Stimulated activated CD4-positive, alpha-beta T cell treated with anti-CD3 and anti-CD28 coated beads, Interleukin-12 subunit alpha, Interleukin-12 subunit beta, amount 100 ng/mL, for 4 hours (primary cell): ENCODE measurements at places on chromosomes 3 and 15.

DNA sequence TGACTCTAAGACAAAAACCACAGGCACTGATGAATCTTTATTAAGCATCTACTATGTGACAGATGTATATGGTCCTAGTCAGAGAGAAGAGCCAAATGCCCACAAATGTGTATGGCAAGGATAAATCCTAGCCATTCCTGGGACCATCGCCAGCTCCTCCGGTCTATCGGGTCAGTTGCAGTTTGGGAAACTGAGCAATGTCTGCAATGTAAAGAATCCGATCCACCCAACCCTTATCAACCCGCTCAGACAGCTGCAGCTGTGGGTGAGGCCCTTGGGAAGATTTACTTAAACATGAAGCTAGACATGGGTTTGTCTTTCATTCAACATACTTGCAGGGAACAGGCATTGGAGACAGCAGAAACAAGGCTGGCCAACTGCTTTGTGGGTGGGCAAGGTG lies 40.5 kb upstream of the CDV3 start:
- no peak for DNase-seq

DNA sequence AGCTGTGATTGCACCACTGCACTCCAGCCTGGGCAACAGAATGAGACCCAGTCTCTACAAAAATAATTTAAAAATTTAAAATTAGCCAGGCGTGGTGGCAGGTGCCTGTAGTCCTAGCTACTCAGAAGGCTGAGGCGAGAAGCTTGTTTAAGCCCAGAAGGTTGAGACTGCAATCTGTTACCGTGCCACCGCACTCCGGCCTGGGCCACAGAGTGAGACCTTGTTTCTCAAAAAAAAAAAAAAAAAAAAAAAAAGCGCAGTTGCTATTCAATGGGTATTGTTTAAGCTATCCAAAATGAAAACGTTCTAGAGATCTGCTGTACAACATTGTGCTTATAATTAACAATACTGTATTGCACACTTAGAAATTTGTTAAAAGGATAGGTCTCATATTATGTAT lies 24.0 kb downstream of the ZNF148 start:
- no peak for DNase-seq

GRCh38 chr3:48464713-48465221 lies 18.2 kb downstream of the ATRIP start:
- no peak for DNase-seq

DNA sequence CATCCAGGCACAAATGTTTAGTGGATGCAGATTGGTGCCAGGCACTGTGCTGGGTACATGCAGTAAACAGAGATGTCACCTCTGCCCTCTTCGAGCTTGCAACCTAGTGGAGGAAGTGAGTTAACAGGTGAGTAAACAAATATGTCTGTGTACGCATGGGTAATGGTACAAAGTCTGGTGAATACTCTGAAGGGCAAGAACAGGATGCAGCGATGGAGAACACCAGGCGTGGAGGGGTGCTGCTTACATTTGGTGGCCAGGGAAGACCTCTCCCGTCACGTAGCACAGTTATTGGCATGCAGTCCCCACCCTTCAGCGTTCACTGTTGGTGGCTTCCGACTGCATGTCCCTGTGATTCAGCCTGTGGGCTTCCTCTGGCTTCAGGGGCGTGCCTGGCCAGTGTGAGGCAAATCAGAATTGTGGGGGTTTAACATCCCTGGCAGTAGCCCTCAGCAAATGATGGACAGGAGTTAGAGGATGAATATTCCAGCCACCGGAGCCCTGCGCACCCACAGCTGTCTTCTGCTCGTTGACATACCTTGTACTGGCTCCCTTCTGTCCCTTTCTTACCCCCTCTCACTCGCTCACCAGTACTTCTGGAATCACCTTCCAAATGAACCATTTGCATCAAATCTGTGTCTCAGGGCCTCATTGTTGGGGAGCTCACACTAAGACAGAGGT lies 9.1 kb upstream of the HDAC11 start:
- no peak for DNase-seq

DNA sequence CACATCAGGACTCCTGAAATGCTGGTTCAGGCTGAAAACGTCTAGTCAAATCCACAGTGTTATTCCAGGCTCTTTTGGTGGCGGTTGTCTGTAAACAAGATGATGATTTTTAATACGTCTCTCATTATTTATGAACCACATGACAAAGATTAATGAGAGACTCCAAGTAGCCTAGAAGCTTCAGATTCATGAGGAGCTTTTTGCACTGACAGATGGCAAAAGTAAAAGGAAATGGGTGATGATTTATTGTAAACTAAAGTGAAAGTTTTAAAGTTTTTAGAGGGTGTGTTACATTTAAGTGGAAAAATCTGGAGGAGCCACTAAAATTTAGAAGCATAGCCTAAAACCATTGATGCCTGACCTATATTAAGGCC lies 77.0 kb downstream of the BBX start:
- no peak for DNase-seq
